ENCODE measurements at places on chromosomes 16 and 17. TPM values are rescaled to one million over a fixed set of nuclear protein-coding genes. Genes with fewer than 3 reads are reported as not detected.

GRCh38 chr17:40659911-40660310, 5.1 kb downstream of the KRT222 start:
- DNase-seq: no peak

The SGCA gene
- not detected for total RNA-seq

The MYH1 gene
- total RNA-seq: not detected

The C17orf78 gene
- not detected for total RNA-seq

Measured in mammary epithelial cell (primary cell).